HepG2 (cell line): ENCODE measurements at places on chromosomes 13 and 19. TPM values are rescaled to one million over a fixed set of nuclear protein-coding genes. Genes with fewer than 3 reads are reported as not detected.
A peak's percentile ranks its signal among the peaks of the same experiment; 100 is the strongest.

DNA sequence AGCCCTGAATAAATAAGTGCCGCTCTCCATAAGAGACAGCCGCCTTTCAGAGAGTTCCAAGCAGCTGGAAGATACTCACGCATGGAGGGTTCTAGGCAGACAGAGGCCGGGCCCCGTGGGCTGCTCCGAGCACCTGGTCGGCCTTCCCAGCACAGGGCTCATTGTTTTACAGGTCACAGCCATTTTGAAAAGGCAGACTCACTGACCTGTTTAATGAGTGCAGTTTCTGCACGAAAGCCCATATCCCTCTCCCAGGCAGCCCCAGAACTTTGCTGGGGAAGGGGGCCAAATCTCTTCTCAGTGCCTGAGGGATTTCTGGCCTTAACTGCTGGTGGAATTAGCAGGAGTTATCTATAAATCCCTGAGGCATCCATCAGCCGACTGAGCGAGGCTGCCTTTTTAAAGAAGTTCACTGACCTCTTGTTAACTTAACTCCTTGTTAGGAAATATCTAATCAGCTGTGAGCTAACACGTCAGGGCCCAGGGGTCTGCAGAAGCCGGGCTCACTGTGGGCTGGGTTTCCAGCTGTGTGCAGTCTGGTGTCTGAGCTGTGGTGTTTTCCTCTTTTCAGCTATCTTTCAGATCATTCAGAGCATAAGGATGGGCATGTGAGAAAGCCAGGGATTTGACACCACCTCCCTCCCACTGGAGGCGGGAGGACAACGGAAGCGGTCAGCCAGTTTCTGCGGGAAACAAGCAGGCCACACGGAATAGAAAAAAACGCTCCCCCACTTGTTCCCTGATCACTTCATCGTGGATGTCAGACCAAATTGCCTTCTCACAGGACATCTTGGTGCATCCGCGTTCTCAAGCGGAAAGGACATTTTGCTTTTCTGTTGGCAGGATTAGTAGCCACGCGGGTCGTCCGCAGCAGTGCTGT is 23.3 kb downstream of the SERP2 start:
- no peak for DNase-seq
- no peaks in the 10 kb centered on the region for H3K36me3 ChIP-seq
- H3K4me3 ChIP-seq = peak overlapping the region; percentile 18; the same call in 1 of the 2 replicates
- H3K4me1 ChIP-seq = peaks cover 24% of the 10 kb centered on the region

Gene ZNF569
- 5.7 and 7.0 TPM in 2 replicates for total RNA-seq

DNA sequence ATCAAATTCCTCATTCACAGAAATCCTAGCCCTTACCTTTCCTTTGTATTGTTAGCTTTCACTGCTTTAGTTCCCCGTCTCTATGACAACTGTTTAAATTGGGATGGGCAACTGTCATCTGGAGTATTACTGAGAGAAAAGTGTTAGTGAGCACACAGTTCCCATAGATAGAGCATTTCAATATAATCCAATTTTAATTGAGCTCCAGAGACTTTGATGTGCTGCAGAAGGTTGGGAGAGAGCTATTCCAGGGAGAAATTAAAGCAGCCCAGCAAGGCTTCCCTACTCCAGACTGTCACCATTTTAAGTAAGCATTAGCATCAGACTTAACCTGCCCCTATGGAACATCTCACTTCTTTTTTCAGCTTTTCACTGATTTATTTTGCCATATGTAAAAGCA is 55.0 kb upstream of the MAB21L1 start:
- no peak for DNase-seq
- H3K36me3 ChIP-seq = no peaks in the 10 kb centered on the region
- H3K27me3 ChIP-seq = no peaks in the 10 kb centered on the region
- H3K4me1 ChIP-seq = no peaks in the 10 kb centered on the region
- H3K4me3 ChIP-seq = no peak overlapping the region

Gene ZNF471
- total RNA-seq = not detected in 2 replicates

GRCh38 chr19:5055457-5055776 is 86.5 kb downstream of the KDM4B start:
- no peak for DNase-seq
- H3K4me3 ChIP-seq = no peak overlapping the region
- no peak overlapping the region for H3K27ac ChIP-seq
- no peaks in the 10 kb centered on the region for H3K4me1 ChIP-seq
- no peaks in the 10 kb centered on the region for H3K27me3 ChIP-seq

- H3K4me3 ChIP-seq = no peak overlapping the region
- no peaks in the 10 kb centered on the region for H3K4me1 ChIP-seq
These were observed 15.2 kb upstream of the ERCC2 start for GRCh38 chr19:45385392-45386221.

- H3K4me1 ChIP-seq = no peaks in the 10 kb centered on the region
- no peak overlapping the region for H3K4me3 ChIP-seq
- no peaks in the 10 kb centered on the region for H3K36me3 ChIP-seq
- DNase-seq = no peak
- H3K27me3 ChIP-seq = no peaks in the 10 kb centered on the region
- no peak overlapping the region for H3K27ac ChIP-seq
These were observed 742.7 kb upstream of the GPC6 start for GRCh38 chr13:92483894-92484293.

DNA sequence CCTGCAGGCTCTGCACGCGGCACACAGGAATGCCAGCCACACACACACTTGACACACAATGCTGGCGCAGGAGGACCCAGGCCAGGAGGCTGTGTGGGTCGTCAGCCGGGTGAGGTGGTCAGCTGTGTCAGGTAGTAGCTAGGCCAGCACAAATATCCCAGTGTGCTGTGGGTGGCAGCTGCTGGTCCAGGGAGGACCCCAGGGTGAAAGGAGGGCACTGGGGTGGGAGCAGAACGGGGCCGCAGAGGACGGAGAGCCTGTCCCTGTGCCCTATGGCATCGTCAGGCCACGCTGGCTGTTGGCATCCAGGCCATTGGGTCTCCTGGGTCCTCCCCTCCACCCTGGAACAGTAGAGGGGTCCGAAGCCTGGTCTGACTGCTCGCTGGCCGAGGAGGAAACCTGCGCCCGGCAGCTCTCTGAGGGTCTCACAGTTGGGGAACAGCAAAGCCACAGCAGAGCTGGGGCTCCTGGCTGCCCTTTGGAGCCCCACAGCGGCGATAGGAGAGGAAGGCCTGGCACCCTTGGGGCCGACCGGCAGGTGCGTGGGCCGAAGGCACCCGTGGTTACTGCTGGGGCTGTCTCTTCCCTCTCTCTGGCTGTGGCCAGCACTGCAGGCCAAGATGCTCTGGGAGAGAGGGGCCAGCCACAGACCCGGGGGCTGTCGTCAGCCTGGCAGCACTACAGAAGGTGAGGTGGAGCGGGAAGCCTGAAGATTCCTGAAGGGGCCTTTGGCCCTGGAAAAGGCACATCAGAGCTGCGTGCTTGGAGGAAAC is 27.3 kb downstream of the C13orf46 start:
- no peak overlapping the region for H3K27ac ChIP-seq
- H3K4me1 ChIP-seq = peaks cover 5% of the 10 kb centered on the region; the same call in 1 of the 2 replicates
- H3K36me3 ChIP-seq = no peaks in the 10 kb centered on the region
- H3K27me3 ChIP-seq = 0 out of 3 replicates have a peak, but pooled peaks cover 1% of the 10 kb centered on the region

DNA sequence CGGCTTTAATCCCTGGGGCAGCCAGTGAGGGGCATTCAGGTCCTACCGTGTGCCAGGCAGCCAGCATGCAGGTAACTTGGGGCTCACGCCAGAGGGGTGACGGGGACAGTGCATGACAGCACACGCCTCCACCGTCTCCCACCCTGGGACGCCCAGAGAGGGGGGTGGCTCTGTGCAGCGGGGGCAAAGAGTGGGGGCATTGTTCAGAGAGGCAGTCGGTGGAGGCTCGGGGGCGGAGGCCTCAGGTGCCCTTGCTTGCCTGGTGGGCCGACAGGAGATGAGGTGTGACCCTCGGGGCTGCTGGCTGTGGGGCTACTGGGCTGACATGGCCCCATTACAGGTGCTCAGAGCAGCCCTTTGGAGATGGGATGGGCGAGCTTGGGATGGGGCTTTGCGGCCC is 18.4 kb downstream of the PLIN4 start:
- H3K4me1 ChIP-seq = no peaks in the 10 kb centered on the region
- no peak overlapping the region for H3K27ac ChIP-seq
- no peak for DNase-seq
- no peak overlapping the region for H3K4me3 ChIP-seq
- no peaks in the 10 kb centered on the region for H3K27me3 ChIP-seq
- peaks cover 17% of the 10 kb centered on the region for H3K36me3 ChIP-seq

Gene MISP3
- total RNA-seq = 5.2 and 5.4 TPM in 2 replicates

DNA sequence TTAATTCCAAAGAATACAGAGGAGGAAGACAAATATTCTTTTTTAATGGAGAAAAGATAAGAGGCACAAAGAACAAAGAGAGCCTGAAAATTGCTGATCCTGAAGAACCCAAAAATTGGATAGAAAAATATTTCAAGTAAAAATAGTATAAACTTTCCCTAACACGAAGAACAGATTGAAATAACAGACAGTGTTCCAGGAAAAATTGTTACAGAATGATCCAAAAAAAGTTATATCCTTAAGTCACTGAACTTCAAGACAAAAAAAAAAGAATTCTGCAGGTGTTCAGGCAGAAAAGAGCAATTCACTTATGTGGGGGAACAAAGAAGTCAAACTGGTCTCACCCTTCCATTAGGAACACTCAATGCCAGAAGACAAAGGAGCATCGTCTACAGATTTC is 160.2 kb downstream of the KLF12 start:
- H3K4me3 ChIP-seq = no peak overlapping the region
- H3K27ac ChIP-seq = no peak overlapping the region
- H3K27me3 ChIP-seq = no peaks in the 10 kb centered on the region
- no peak for DNase-seq
- no peaks in the 10 kb centered on the region for H3K36me3 ChIP-seq
- H3K4me1 ChIP-seq = peaks cover 13% of the 10 kb centered on the region; the same call in 1 of the 2 replicates

- no peak overlapping the region for H3K27ac ChIP-seq
- peak; percentile 52 for DNase-seq
These were observed 4.3 kb downstream of the FAAP24 start for GRCh38 chr19:32976223-32976805.

Gene ZNF486
- 2.1 and 2.6 TPM in 2 replicates for total RNA-seq

Gene GRK1
- 0.07 TPM in 1 of 2 replicates, not detected in the other for total RNA-seq

Gene LGI4
- not detected in 2 replicates for total RNA-seq

Gene KDELR1
- 70.8 and 134 TPM in 2 replicates for total RNA-seq

Gene HPN
- 23.9 and 46.7 TPM in 2 replicates for total RNA-seq

- no peak for DNase-seq
- H3K27ac ChIP-seq = no peak overlapping the region
- H3K4me1 ChIP-seq = no peaks in the 10 kb centered on the region
- H3K27me3 ChIP-seq = no peaks in the 10 kb centered on the region
- no peaks in the 10 kb centered on the region for H3K36me3 ChIP-seq
These were observed 195.5 kb downstream of the ZNF536 start for GRCh38 chr19:30567536-30568232.

DNA sequence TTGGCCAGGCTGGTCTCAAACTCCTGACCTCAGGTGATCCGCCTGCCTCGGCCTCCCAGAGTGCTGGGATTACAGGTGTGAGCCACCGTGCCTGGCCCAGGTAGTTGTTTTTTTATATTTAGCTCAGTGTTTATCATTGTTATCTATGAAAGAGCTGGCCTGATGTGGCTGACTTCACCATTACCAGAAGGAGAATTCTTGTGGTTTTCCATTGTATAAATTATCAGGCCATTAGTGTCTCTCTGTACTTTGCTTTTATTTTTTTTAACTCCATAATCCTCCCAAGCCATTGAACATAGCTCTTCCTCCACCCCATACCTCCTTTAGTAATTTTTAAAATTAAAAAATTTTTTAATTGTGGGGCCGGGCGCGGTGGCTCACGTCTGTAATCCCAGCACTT is 24.2 kb downstream of the CERS4 start:
- H3K27ac ChIP-seq = no peak overlapping the region
- peaks cover 49% of the 10 kb centered on the region for H3K4me1 ChIP-seq
- no peak for DNase-seq

DNA sequence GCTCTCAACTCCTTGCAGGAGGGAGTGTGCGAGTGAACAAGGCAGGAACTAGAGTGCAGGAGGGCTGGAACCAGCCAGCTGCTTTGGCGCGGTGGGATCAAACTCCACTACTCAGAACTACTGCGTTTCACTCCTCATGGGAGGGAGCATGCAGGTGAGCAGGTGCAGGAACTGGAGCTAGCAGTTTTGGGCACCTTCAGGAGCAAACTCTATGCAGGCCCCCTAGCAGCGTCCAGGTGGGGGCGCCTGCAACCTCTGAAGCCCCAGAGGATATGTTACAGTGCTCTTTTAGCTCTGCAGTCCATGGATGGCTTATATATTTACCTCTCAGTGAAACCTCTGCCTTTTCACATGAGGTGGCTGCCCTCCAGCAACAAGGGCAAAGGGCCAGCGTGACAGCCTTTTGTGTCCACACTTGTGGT is 1303.4 kb downstream of the PCDH9 start:
- H3K4me3 ChIP-seq = no peak overlapping the region
- no peaks in the 10 kb centered on the region for H3K4me1 ChIP-seq
- H3K36me3 ChIP-seq = no peaks in the 10 kb centered on the region

DNA sequence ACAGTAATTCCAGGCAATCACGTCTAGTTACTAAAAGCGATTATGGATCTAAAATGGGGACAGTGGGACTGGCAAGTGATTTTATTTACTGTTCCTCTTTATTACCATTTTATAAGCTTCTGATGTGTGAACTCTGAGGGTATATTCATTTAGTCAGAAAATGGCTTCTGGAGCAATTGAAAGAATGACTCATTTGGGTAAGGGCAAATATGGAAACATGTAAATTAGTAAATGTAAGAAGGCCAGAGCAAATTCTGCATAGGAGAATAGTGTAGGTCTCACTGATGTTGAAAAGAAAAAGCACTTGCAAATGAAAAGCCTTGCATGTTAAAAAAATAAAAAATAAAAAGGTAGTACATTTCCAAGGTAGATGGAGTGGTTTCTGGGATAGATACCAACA is 262.2 kb downstream of the KLF5 start:
- no peak overlapping the region for H3K4me3 ChIP-seq
- DNase-seq = no peak
- no peak overlapping the region for H3K27ac ChIP-seq
- peaks cover 10% of the 10 kb centered on the region for H3K4me1 ChIP-seq
- no peaks in the 10 kb centered on the region for H3K36me3 ChIP-seq

GRCh38 chr13:40141859-40142555 is 486.5 kb downstream of the COG6 start:
- H3K4me1 ChIP-seq = peaks cover 9% of the 10 kb centered on the region; the same call in 1 of the 2 replicates
- no peak overlapping the region for H3K4me3 ChIP-seq
- H3K36me3 ChIP-seq = no peaks in the 10 kb centered on the region
- no peaks in the 10 kb centered on the region; the same call in none of the 2 replicates for H3K27me3 ChIP-seq
- DNase-seq = no peak
- no peak overlapping the region for H3K27ac ChIP-seq

DNA sequence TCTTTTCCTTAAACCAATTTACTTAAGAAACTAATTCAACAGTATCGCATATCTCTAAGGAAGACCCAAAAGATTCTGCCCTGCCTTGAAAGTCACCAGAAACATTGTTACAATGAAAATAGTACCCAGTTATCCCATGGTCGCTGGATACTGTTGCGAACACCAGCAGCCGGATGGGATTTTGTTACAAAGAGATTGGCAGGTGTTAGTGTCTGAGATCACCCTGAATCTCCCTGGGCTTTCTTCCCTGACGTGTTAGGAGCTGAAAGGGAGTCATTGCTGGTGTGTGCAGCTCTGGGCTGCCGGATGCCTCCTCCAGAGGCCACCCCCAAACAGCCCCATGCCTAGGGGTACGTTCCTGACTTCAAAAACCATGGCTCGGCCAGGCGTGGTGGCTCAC is 38.2 kb downstream of the PTPRS start:
- no peaks in the 10 kb centered on the region for H3K27me3 ChIP-seq
- H3K27ac ChIP-seq = no peak overlapping the region
- DNase-seq = no peak
- no peak overlapping the region for H3K4me3 ChIP-seq

GRCh38 chr13:27375686-27376326 is 48.6 kb upstream of the GTF3A start:
- H3K4me1 ChIP-seq = peaks cover 51% of the 10 kb centered on the region
- H3K27me3 ChIP-seq = peaks cover 17% of the 10 kb centered on the region
- no peaks in the 10 kb centered on the region for H3K36me3 ChIP-seq

- peaks cover 16% of the 10 kb centered on the region for H3K4me1 ChIP-seq
- DNase-seq = no peak
- H3K36me3 ChIP-seq = peaks cover 21% of the 10 kb centered on the region
- H3K27me3 ChIP-seq = no peaks in the 10 kb centered on the region; the same call in 2 of the 3 replicates
These were observed 2.6 kb downstream of the UBXN6 start for GRCh38 chr19:4454747-4455718.

Gene FAM216B
- total RNA-seq = not detected in 2 replicates
